ENCODE measurements at places on chromosomes 3 and 15.

GRCh38 chr3:52453496-52454249 is at the start of gene TNNC1:
Gene TNNC1, minus strand, starts transcription at chr3:52454041. Its CDS starts 26 bp downstream, at chr3:52454015.
- DNase-seq: no peak

GRCh38 chr3:60333710-60334109 is 917.5 kb downstream of the FHIT start:
- peak; percentile 69 for DNase-seq

DNA sequence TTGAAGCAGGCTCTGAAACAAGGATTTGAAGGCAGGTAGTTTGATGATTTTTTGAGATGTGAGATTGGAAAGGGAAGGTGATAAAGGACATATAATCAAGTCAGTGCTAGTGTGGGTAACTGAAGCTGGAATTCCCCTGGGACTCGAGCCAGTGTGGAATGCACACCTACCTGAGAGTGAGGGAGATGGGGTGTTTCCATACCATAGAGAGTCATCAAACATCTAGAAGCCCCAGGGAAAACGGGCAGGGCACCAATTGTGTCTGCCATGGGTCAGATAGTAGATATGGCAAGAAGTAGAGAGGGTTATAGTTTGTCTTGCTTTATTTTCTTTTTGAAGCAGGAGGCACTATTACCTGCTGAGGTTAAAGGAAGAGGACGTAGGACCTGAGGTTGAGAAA is 120.0 kb downstream of the SSR3 start:
- no peak for DNase-seq

DNA sequence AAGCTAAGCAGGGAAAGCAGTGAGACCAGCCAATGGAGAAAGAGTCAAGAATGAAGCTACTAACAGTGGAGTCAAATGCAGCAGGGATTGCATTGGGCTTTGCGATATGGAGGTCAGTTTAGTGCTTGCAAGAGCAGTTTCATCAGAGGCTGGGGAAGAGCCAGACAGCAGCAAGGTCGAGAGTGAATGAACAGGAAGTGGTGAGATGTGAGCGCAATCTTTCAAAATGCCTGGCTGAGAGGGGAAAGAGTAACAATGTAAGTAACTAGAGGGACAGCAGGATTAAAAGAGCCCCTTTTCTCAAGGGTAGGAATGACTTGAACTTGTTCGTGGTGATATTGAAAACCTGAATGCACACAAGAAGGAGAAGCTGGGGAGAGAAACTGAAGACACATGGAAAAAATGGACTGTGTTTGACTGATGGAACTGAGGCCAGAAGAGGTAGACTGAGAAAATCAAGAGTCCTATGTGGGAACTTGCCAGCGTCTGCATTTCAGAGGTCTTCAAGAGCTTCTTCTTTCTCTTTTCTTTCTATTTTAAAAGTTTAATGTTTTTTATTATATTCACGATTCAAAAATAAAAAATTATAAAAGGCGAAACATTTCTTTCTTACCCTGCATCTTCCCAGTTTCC is 30.6 kb upstream of the GPR160 start:
- DNase-seq: peak; percentile 87

DNA sequence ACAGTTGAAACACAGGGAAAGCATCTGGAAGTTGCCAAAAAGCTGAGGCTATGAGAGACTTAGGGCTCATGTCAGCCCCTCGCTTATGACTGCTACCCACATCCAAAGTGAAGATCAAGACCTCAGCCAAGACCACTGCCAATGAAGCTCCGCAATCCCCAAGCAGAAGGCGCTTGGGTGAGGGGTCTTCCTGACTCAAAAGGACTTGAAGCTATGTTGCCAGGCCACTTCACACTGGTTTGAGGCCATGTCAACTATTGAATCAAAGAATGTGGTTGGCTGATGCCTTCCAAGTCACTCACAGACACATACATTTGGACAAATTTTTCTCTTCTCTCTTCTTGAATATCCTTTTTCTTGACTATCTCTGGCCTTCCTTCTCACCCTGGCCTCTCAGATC is 928 bp upstream of the CCR4 start:
- DNase-seq: no peak

DNA sequence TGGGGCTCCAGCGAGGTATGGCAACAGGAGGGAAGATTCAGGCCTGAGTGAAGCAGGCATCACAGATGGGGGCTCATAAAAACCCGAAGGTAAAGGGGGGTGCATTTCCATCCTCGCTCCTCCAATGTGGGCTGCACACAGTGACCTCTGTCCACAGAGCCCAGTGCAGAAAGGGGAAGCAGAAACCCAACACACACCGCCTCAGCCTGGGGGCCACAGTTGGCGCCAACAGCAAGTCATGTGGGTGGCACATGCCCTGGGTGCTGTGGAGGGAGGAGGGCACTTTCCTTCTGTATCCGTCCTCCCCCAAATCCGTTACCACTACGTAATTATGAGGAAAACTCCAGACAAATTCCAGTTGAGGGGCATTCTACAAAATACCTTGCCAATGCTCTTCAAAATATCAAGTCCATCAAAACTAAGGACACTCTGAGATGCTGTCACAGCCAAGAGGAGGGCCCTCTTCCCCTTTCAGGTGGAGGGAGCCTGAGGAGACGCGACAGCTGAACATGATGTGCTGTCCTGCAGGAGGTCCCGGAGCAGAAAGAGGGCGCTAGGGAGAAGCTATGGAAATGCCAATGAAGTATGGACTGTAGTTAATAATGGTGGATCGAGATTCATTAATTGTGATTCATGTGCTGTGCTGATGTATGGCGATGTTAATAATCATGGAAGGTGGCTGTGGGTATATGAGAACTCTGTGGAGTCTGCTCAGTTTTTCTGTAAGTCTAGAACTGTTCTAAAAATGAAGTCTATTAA is 16.4 kb downstream of the APBA2 start:
- DNase-seq: no peak

GRCh38 chr3:16148783-16149182 is 25.7 kb upstream of the GALNT15 start:
- no peak for DNase-seq

- no peak for DNase-seq
Observed at GRCh38 chr3:188955919-188956318, 215.9 kb upstream of the TPRG1 start.

DNA sequence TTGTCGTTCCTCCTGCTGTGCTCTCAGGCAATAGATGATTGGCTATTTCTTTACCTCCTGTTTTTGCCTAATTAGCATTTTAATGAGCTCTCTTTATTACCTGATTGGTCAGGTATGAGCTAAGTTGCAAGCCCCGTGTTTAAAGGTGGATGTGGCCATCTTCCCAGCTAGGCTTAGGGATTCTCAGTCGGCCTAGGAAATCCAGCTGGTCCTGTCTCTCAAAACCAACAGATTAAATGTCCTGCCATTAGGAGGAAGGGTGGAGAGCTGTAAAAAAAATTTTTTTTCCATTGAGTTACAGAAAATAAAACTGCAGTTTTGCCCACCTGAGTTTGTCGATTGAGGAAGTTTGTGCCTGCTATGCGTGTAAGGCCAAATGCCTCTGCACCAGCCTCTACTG is 5.4 kb upstream of the ACSBG1 start:
- no peak for DNase-seq

GRCh38 chr3:124363476-124363875 is 366.8 kb upstream of the UMPS start:
- no peak for DNase-seq

- no peak for DNase-seq
Observed at GRCh38 chr3:23547905-23548650, 257.7 kb upstream of the UBE2E1 start.

- no peak for DNase-seq
Observed at GRCh38 chr15:60912984-60913697, 316.0 kb downstream of the RORA start.

DNA sequence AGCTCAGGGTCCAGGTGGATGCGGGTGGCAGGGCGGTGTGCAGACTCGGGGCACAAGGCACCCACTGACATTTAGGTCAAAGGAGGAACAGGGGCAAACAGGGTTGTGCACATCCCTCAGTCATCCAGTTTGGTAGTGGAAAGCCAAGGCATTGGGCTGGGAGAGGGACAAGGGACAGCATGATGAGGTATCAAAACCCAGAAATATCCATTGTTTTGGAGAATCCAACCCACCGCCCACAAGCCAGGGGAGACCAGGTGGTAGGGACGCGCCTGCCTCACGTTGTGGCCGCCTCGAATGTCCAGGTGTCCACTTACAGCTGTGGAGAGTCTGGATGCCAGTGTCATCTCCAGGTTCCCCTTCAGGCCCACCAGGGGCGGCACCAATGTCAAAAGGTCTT is 33.3 kb downstream of the SLC41A3 start:
- DNase-seq: no peak

- no peak for DNase-seq
Observed at GRCh38 chr3:153396581-153396980, 234.6 kb downstream of the RAP2B start.

DNA sequence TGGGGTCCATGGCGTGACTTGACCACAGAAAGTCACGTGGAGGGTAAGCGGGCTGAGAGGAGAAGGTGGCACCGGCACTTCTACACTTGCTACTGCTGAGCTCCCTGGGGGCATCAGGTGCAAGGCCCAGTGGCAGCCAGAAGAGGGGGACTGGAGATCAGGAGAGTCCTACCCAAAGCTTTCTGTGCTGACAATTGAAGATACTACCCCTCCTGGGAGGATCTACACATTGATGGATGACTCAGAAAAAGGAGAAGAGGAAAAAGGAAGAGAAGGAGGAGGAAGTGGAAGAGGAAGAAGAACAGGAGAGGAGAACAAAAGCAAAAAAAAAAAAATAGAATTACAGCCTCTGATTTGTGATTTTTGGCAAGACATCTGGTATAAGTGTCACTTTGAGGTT is 41.2 kb downstream of the MYO5C start:
- peak; percentile 18 for DNase-seq

GRCh38 chr3:32399030-32399620 is 7.5 kb downstream of the CMTM7 start:
- DNase-seq: peak; percentile 80

DNA sequence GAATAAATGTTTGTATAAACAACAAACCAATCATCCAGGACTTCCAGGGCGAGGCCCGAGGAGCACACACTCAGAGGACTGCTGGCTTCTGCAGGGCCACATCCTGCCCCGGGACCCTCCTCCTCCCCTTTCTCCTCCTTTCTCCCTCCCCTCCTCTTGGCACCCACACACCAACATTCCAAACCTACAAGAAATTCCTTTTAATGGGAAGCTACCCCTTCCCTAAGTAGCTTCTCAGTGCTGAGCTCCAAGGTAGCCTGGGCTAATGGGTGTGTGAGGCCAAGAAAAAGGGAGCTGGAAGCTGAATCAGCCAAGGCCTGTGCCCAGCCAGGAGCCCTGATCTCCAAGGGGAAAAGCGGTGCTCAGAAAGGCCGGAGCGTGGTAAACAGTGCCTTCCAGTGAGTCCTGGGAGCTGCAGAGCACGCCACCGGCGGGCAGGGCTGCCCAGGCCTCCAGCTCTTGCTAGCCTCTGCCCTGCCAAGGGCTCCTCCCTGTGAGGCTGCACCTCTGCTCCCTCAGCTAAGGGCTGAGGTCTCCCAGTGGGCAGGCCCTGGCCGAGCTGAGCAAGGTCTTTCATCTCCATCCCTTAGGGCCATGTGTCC is 3.9 kb downstream of the ITIH3 start:
- no peak for DNase-seq

GRCh38 chr3:71183549-71183948 is 400.0 kb downstream of the FOXP1 start:
- no peak for DNase-seq

- no peak for DNase-seq
Observed at GRCh38 chr3:134337511-134338200, 36.6 kb downstream of the AMOTL2 start.

DNA sequence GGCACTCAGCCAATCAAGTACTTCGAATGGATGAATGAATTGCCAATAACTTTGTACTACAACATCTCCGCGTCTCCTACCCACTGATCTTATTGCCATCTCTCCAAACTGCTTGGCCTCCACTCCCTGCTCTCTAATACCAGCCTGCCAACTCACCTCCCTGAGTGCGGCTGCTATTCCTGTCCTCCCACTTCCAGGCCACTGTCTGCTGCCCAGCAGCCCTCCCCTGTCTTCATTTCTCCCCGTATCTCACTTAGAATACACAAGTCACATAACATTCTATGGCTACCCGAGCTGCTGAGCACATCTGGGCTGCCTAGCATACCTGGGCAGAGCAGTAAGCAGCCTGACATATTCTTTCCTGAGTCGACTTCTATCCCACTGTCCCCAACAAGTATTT is 149.9 kb upstream of the LRTM1 start:
- DNase-seq: no peak

DNA sequence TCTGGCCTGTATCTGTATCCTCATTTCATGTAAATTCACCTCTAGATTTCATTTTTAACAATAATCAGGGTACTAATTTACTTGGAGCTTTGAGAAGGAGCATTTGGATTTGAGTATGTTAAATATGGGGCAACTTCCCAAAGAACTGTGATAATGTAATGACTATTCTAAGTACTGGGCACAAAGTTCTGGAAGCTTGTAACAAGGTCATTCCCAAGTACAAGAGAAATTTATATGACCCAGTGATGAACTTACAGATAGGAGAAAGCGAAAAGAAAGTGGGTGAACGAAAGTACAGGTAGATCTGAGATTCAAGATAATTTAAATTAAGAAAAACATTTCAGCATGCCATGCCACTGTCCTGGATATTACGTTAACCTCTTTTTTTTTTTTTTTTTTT is 93.8 kb downstream of the MYO5A start:
- no peak for DNase-seq

- DNase-seq: no peak
Observed at GRCh38 chr3:116165641-116166040, 279.6 kb downstream of the LSAMP start.

GRCh38 chr3:17469520-17469919 is 272.9 kb downstream of the TBC1D5 start:
- DNase-seq: no peak

DNA sequence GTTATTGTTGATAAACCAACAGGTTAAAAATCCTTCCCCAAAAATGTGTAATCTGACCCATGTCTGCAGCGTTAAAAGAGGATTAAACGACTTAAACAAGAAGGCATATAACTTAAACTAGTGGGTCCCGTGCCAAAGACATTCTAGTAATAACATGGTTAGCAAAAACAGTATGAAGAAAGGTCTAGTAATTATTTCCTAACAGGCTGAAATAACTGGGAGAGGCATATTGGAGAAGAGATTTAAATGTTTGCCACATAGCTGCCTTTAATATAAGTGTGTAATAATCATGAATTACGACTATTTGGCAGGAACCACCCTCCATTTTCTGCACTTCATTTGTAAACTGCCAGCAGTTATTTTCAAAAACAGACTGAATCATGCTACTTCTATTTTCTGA is 67.7 kb upstream of the CSPG5 start:
- DNase-seq: no peak

DNA sequence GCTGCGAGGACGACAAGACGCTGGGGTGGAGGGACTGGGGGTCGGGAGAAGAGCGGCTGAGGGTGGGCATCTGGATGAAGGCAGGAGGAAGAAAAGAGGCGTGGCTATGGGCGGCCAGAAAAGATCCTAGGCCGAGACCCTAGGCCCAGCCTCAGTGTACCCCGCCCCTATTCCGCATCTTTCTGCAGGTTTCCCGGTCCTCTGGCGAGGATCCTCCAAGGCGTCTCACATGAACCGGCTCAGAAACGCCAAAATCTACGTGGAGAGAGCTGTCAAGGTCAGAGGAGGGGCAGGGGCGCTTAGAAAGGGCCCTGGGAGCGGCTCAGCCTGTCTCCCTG is 340 bp downstream of the TTLL3 start:
- DNase-seq: no peak

Measured in Kasumi-1 (cell line).